ENCODE measurements at places on chromosomes 7 and 10. TPM values are rescaled to one million over a fixed set of nuclear protein-coding genes. Genes with fewer than 3 reads are reported as not detected.

NEURL1 gene
- 0.95 TPM for total RNA-seq

C10orf105 gene
- total RNA-seq, result not detected

RAMP3 gene
- total RNA-seq, result not detected

PLOD3 gene
- 38.1 TPM for total RNA-seq

AGAP6 gene
- 1.3 TPM for total RNA-seq

CRHR2 gene
- not detected for total RNA-seq

CYP3A4 gene
- not detected for total RNA-seq

TAS2R41 gene
- total RNA-seq, result not detected

HOXA13 gene
- total RNA-seq, result not detected

TRA2A gene
- total RNA-seq, result 10.3 TPM

ACBD7 gene
- total RNA-seq, result 13.1 TPM

DNA sequence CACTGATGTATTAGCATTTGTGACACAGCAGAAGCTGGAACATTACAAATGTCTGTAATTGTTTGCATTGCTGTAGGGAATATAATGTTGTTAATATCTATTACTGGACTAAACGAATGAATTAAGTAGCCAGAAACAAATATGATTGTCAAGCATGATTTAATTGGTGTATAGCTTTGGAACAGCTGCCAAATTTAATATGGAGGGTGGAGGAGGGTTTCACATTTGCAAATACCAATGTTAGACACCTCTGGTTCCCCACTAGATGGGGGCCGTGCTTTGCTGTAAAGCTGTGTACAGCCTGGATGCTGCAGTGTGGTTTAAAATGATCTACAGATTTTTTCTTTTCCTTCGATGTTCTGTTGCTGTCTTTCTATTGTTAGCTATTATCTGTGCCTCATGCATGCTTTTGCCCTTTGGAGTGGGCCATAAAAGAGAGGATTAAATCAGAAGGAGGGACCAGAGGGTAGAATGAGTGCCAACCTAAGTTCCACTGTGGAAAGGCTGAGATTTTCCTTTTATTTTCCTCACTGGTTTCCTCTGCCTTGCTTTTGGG is 23.1 kb downstream of the DNAJB9 start:
- peak; percentile 27 for DNase-seq

- DNase-seq, result no peak
These were observed 31.8 kb upstream of the TMEM273 start for GRCh38 chr10:49220031-49220430.

DNA sequence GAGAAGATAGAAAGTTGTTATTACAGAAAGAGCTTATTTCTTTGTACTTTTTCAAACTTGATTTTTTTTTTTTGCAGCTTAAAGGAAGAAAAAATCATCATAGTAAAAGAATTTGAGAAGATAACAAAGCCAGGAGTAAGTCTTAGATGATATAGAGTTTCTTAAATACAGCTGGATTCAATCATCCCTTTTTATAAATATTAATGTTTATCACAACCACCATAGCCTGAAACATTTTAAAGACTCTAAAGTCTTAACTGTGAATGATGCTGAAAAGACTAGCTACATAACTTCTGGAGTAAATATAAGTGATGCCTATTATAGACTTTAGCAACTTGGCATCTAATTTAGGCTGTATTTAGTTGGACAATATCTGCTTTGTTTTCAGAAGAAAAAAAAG is 54.8 kb upstream of the FGL2 start:
- DNase-seq, result no peak

DNA sequence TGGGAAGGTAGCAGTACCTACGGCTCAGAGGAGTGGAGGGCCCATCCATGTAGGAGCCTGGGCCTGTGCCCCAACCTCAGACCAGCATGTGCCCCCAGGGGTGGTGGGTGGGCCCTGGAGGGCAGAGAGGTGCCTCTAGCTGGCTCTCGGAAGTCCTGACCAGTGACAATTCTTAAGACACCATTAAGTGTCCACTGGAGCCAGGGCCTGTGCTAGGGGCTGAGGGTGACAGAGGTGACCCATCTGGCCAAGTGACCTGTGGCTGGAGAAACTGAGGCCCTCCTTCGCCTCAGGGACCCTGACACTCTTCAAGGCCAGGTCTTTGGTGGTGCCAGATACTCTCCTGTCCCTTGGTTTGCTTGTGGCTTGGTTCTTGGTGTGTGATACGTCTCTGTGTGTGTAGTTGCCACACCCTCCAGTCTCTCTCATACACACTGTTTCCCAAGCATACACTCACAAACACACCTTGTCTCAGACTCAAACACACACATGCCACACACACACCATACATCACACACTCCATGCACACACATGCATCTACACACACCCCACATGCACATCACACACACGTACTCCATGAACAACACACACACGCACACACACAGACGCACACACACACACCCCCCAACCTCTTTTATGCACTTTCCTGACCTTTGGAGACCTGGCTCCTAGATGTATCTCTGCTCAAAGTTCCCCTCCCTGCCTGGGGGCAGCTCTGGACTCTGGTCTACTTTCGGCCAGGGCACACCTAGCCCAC is 897 bp upstream of the RAMP3 start:
- no peak for DNase-seq

GRCh38 chr7:107115762-107116540 is 52.9 kb upstream of the HBP1 start:
- DNase-seq, result no peak

GRCh38 chr7:88169717-88170320 is 50.0 kb downstream of the SRI start:
- peak; percentile 64 for DNase-seq

GRCh38 chr7:44575054-44575453 is 1.3 kb upstream of the DDX56 start:
- DNase-seq, result no peak

- DNase-seq, result no peak
These were observed 16.0 kb downstream of the PALD1 start for GRCh38 chr10:70494536-70494935.

- DNase-seq, result no peak
These were observed 62.2 kb downstream of the ZEB1 start for GRCh38 chr10:31381171-31381570.

GRCh38 chr7:6619961-6620360 is 4.6 kb downstream of the ZNF853 start:
- no peak for DNase-seq

- DNase-seq, result no peak
These were observed 31.6 kb upstream of the PRSS37 start for GRCh38 chr7:141872931-141873330.

DNA sequence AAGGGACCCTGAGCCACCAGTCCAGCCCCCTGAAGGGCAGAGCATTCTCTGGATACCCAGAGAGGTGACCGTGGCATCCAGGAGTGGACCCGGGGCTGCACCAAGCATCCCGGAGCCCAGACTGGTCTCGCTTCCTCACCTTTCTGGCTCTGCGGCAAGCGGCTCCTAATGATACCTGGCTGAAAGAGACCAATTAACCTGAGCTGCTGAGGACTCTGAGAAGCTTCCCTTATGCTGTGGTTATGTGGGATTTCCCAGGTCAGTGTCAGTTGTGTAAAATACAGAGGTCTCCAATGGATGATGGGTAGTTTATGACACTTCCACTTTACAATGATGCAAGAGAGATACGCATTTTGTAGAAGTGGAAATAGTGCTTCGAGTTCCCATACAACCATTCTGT is 51.5 kb downstream of the PFKFB3 start:
- DNase-seq, result no peak

DNA sequence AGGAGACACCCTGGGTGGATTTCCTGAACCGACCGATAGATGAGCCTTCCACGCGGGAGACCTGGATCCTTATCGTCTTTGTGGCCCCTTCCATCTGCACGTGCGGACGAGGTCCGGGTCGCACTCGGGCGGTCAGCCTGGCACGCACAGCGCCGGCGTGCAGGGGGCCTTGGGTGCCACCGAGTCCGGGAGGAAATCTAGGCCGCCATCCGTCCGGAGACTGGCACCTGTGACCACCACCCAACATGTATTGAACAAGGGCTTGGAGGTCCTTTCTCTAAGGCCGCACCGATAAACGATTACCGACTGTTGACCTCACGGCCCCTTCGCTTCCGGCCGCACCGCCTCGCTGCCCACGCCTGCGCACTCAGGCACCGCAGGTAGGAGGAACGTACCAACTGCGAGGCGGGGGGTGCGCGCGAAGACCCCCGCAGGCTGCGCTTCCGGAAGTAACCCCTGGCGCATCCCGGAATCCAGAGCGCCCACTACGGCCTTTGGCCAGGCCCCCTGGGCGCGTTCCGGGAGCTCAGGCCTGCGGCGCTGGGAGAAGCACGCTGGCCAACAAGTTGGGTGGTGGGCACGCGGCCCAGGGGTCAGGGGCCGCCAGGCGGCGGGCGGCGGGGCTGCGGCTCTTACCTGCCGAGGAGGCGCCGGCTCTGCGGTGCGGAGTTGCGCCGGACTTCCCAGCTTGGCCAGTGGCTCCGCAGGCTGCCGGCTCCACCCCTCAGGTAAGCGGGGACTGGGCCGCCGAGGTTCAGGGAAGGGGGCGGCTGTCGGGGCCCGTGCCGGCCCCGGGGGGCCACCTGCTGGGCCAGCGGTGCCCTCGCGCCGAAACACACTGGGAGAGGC is at the start of the genes ACTR3C and LRRC61:
ACTR3C (minus strand) TSS at position 713 of the 849 bp plus-strand sequence. CDS start 28,249 bp downstream, outside the sequence.
LRRC61 (plus strand) TSS at position 523 of the 849 bp plus-strand sequence. CDS start 13,507 bp downstream, outside the sequence.
- peak; percentile 48 for DNase-seq

- no peak for DNase-seq
These were observed 5.8 kb downstream of the CHAT start for GRCh38 chr10:49619613-49620012.

DNA sequence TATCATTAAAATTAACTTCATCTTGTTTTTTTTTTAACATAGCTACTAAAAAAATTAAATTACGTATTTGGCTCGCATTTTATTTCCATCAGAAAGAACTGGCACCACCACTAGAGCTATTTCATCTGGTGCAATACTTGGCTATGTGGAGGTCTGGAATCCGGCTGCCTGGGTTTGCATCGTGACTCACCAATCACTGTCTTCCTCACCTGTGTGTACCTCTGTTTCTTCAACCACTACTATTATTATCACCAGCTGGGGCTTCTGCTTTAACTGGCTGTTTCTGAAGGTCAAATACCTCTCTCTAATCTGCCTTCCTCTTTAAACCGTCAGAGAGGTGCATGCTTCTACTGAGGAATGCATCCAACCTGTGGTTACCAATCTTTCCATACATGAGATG is 6.5 kb downstream of the WDR91 start:
- no peak for DNase-seq

DNA sequence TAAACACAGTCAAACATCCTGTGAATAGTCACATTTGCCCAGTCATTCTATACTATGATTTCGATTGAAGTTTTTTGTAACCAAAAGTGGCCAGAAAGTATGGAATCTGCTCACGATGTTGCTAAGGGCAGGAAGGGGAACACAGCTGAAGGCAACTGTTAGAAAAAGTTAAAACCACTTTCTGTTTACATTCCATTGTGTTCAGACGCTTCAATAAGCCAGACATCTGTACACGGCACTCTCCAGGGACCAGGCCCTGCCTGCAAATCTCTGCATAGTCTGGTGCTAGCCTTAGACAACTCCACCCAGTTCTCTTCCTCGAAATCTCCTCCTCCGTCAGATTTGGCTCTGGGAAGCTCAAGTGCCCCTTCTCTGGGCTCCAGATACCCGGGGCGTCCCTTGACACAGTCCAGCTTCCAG is 17.1 kb upstream of the TMEM120A start:
- no peak for DNase-seq

DNA sequence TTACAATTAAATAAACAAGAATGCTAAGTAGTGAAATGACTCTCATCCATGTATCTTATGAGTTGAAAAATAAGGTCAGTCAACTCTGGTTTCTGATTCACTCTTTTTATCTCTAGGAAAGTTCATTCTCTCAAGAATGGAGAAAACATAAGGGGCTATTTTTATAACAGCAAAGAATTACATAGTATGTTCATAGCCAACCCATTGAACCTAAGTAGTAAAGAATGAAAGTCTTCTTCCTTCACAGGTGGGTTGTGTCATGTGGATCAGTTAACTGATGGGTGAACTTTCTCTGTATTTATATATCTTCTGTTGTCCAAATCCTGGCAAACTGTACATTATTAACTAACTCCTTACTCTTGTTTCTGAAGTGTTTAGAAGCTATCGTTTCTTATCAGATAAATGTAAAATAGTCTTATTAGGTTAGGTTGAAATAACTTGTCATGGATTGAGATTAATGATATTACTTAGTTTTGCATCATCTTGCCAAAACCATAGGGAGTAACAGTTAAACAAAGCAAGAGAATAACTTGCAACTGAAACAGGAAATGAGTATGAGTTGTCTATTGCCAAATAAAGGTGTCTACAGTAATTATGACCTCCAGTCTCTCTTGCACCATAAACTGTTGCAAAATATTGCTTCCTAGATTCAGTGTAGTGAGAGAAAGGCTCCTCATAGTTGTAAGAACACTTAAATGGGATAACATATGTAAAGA is 86.8 kb downstream of the ANKRD7 start:
- no peak for DNase-seq

DNA sequence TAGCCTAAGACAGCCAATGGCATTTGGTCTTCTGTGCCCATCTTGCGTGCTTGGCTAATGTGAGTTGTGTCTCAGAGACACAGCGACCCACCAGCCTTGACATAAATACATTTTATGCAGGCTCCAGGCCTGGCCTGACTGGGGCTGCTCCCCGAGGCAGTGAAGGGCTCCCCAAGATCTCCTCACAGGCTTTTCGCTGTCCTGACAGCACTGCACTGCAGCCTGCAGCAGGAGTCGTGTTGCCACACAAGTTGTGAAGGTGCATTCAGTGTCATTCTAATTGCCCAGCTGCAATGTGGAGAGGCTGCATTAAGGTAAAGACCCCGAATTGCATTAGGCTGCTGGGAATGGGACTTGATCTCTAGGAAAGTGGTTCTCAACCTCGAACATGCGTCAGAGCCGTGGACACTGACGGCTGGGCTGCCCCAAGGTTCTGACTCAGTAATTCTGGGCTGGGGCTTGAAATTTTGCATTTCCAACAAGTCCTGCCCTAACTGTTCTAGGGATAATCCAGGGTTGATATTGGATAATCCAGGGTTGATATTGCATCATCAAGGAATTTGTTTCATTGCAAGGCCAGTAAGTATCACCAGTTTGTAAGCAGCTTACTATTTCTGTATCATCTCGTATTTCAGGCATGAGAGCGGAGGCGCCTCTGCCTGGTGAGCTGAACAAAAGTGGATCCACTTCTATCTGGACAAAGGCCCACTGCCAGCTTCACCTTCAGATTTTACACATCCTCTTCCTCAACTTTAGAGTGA is 108.7 kb upstream of the INSIG1 start:
- DNase-seq, result no peak

- DNase-seq, result no peak
These were observed 800 bp downstream of the MINDY3 start for GRCh38 chr10:15859509-15859905.

DNA sequence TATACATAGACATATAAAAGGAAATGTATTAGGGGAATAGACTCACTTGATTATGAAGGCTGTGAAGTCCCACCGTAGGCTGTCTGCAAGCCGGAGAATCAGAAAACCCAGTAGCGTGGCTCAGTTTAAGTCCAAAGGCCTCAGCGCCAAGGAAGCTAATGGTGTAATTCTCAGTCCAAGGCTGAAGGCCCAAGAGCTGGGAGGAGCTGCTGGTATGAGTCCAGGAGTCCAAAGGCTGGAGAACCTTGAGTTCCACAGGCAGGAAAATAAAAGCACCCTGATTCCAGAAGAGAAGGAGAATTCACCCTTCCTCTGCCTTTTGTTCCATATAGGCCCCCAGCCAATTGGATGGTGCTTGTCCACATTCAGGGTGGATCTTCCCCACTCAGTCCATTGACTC is 166.2 kb upstream of the TAC1 start:
- DNase-seq, result no peak

GRCh38 chr7:91892099-91892705 is 11.7 kb upstream of the MTERF1 start:
- DNase-seq, result no peak
